Brain microvascular endothelial cell (primary cell): ENCODE measurements at places on chromosomes 2 and 18.
A peak's percentile ranks its signal among the peaks of the same experiment; 100 is the strongest.

DNA sequence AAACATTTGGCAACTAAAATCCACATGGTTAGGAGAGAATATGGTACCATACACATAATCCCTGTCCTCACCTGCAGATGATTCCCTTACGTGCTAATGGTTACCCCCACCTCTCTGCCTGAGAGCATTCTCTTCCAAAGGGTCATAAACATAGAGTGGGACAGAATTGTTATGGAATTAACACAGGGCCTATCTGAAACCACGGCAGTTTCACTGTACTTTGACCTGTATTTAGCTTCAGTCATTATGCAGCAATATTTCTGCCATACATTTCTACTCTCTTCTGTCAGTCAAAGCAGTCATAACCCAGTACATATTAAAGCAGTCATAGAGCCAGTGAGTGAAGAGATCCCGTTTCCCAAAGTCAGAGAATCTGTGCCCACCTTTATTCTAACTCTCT lies 1128.9 kb upstream of the NXPH2 start:
- no peak for DNase-seq

DNA sequence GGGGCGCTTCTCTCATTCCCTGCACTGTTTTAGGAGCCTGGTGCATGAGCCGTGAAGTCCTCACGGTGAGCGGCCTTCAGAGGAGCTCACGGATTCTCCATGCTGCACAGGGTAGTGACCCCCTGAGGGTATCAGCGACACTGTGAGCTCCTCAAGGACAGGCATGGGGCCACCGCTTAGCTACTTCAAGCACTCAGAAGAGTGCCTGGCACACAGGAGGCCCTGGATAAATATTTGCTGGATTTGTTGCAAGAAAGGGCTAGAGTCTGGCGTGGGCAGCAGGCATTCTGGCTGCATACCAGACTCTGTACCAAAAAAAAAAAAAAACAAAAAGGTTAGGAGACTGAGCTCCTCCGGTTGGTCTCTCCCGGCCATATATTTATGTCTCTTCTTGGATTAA lies 5.7 kb upstream of the MBP start:
- no peak for DNase-seq

GRCh38 chr2:6822406-6822805 lies 43.3 kb downstream of the CMPK2 start:
- no peak for DNase-seq

GRCh38 chr18:36392164-36392978 lies 94.9 kb downstream of the FHOD3 start:
- DNase-seq: peak; percentile 40

GRCh38 chr2:168583710-168584521 lies 127.8 kb downstream of the CERS6 start:
- peak; percentile 48 for DNase-seq

DNA sequence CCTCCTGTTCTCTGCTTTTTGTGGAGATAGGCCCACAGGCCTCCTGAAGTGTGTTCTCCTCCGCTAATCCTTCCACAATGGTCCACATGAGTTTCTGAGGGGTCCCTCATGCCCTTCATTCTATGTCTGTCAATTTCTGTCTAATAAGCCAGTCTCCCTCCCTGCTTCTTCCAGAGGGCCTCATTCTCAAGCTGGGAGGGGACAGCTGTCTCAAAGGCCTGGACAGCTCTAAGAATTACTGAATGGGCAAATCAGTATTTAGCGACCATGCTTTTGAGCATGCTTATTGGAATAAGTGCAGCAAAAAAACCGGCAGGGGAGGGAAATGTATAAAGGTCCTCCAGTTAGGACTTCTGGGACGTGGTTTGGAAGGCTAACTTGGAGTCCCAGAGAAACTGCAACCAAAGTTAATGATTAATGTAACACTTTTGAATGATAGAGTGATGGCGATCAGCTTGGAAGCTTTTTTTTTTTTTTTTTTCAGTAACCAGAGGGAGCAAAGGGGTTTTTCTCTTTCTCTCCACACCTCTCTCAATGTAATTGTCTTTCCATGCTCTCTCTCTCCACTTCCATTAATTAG lies 890.7 kb upstream of the POU3F3 start:
- DNase-seq: no peak

DNA sequence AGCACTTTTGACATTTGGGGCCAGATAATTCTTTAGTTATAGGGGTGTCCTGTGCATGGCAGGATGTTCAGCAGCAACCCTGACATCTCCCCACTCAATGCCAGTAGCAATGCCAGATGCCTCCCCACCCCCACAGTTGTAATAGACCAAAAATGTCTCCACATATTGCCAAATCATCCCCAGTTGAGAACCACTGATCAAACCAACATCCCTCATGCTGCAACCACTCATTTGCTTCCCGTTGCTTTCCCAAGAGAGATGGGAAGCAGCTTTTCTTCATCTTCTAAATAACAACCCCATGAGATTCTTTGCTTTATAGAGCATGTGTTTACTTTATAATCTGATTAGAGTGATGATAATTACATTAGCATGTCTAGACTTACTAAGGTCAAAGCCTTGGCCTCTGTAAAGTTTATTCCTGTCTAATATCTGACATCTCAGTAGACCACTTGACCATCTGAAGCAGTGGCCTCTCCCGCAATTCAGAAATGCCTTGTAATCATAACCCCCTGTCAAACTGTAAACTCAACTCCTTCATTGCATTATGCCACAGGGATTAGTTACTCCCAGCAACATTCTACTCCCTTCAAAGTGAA lies 28.7 kb upstream of the C1D start:
- DNase-seq: no peak

DNA sequence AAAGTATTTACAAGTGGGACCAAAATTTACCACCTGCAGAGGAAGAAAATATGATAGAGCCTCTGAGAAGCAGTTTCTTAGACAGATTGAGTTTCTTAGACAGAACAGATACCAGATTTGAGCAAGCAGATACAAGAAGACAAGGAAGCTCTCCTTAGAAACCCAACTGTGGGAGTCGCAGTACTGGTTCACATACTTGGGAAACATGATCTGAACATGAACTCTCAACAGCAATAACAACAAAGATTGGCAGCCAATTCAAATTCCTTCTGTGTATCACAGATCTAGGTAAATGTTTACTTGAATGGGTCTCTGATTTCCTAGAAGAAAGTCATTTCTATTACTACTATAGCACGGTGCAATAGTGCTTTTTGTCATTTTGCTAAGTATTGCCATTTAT lies 82.1 kb downstream of the OLA1 start:
- DNase-seq: no peak

GRCh38 chr18:40911041-40911440 lies 1044.0 kb upstream of the PIK3C3 start:
- no peak for DNase-seq

DNA sequence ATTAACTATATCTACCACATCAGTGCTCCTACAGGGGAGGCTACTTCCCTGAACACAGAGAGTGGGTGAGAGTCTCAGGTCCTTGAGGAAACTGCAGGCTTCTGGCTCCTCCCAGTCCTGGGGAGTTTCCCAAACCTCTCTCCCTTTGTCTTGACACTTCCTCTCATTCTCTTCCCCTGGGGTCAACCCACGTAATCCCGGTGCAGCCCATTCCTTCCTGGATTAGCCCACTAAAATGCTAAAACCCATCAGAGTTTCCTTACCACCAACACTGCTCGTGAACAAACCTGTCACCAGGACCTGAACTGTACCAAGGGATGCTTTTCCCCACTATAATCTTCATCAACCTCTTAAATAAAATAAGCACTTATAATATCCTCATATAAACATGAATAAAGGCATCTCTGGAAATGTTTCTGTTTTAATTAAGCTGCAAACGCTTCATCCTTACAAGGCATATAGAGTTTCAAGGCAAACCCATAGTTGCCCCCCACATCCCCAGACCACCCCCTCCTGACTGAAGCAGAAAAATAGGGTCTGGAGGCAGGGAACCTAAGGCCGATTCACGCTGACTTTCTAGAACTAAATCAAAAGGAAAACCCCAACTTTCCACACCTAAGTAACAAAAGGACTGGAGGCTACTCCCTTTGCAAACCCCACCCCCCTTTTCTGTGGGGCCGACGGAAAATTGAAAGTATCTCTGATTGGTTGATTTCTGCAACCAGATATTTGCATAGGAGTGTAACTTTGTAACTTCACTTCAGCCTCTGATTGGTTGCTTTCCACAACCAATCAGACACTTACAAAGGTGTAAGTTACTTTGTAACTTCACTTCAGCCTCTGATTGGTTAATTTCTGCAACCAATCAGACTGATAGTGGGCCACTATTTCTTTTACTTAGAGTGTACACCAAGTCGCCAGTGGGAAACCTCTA lies 19.0 kb downstream of the TMSB10 start:
- peak; percentile 33 for DNase-seq

- DNase-seq: peak; percentile 95
Measured at GRCh38 chr18:48590678-48591077, 51.8 kb downstream of the CTIF start.

DNA sequence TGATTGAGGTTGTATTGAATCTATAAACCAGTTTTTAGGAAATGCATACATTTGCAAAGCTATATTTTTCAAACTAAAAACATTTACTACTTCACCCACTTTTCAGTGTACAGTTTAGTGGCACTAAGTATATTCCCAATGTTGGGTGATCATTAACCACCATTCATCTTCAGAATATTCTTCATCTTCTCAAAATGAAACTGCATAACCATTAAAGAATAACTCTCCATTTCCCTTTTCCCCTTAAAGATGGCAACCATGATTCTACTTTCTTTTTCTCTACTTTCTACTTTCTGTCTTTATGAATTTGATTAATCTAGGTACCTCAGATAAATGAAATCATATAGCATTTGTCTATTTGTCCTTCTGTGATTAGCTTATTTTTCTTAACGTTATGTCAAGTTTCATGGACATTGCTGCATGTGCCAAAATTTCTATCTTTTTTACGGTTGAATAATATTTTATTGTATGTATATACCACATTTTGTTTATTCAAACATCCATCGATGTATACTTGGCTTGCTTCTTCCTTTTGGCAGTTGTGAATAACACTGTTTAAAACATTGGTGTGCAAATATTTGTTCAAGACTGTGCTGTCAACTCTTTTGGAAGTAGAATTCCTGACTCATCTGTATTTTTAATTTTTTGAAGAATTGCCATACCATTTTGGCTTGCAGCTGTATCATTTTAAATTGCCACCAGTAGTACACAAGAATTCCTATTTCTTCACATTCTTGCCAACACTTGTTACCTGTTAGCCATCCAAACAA lies 104.9 kb downstream of the RPRM start:
- no peak for DNase-seq

DNA sequence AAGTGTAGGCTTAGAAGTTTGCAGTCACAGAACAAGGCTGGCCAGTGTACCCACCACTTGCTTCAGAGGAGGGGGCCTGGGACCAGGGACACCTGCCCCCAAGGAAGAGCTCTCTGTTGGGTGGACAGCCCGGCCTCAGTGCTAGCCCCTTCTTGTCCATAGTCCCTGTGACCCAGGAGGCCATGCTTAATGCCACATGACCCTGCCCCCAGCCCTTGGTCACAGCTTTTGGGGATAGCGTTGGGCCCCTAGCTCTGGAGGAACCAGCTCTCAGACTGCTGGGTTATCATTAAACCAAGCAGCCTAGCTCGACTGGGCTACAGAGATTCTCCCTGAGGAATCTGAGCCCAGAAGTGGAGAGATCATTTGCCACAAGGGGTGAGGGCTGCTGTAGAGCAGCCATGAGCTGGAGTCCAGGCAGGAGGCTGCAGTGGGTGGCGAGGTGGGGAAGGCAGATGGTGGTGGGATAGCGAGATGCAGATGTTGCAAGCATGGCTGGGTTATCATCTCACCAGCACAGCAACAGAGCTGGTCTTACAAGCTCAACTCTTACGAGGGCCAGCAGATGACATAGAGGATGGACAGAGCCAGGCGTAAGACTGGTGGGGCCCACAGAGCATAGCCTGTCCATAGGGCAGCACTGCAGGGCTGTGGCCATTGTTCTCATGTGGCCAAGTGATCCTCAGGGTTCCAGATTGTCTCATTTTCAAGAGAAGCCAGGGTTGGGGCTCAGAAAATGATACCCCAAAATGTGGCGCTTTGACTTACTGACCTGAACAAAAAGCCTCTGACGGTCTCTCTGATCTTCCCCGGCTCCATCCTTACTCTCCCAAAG lies 7.2 kb upstream of the TMEM37 start:
- no peak for DNase-seq

- peak; percentile 0 for DNase-seq
Measured at GRCh38 chr2:221779614-221780067, 207.5 kb upstream of the EPHA4 start.

- no peak for DNase-seq
Measured at GRCh38 chr2:71851094-71851750, 296.4 kb downstream of the CYP26B1 start.

- DNase-seq: no peak
Measured at GRCh38 chr2:57448816-57449215, 597.8 kb upstream of the VRK2 start.

- peak; percentile 29 for DNase-seq
Measured at GRCh38 chr2:182280118-182280517, 146.7 kb downstream of the PDE1A start.

DNA sequence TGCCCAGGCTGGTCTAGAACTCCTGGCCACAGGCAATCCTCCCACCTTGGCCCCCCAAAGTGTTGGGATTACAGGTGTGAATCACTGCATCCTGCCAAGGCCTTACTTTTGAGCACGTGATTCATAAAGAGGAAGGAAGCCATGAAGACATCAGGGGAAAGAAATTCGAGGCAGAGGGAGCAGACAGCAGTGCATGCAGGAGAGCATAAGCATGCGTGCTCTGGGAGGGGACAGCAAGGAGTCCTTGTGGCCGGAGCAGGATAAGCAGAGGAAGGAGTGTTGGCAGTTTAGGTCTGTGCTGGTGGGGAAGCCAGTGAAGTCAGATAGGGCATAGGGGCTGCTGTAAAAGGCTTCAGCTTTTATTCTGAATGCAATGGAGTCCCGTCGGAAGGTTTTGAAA lies 400.5 kb upstream of the RAB12 start:
- DNase-seq: no peak

- DNase-seq: no peak
Measured at GRCh38 chr18:3313685-3314084, 51.8 kb downstream of the MYL12B start.

DNA sequence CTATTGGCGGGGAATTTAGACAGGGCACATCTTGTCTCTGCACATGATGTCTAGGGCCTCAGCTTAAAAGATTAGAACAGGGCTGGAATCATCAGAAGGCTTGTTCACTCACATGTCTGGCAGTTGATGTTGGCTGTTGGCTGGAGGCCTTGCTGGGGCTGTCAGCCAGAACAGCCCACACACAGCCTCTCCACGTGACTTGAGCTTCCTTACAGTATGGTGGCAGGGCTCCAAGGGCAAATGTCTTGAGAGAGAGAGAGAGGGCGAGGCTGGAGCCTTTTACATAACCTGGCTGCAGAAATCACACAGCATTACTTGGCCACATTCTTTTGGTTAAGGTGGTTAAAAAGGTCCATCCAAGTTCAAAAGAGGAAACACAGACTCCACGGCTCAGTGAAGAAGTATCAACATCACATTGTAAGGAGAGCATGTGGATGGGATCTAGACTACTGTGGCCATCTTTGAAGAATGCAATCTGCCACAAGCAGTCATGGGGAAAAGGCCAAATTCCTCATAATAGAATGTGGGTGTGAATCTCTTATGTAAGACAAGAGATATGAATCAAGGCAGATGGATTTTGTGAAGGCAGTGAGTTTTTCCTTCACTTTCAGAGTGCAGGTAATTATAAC lies 30.4 kb downstream of the SRSF7 start:
- peak; percentile 92 for DNase-seq

GRCh38 chr2:70094978-70095719 lies 7.9 kb downstream of the PCBP1 start:
- no peak for DNase-seq

- peak; percentile 72 for DNase-seq
Measured at GRCh38 chr18:11322006-11322405, 172.6 kb upstream of the PIEZO2 start.
